ENCODE measurements at places on chromosomes 16 and 17.

- peak; percentile 83 for DNase-seq
Observed at GRCh38 chr17:75240394-75241142, 20.8 kb downstream of the GGA3 start.

GRCh38 chr17:45052052-45052772 is 780 bp upstream of the DCAKD start:
- DNase-seq: peak; percentile 41

DNA sequence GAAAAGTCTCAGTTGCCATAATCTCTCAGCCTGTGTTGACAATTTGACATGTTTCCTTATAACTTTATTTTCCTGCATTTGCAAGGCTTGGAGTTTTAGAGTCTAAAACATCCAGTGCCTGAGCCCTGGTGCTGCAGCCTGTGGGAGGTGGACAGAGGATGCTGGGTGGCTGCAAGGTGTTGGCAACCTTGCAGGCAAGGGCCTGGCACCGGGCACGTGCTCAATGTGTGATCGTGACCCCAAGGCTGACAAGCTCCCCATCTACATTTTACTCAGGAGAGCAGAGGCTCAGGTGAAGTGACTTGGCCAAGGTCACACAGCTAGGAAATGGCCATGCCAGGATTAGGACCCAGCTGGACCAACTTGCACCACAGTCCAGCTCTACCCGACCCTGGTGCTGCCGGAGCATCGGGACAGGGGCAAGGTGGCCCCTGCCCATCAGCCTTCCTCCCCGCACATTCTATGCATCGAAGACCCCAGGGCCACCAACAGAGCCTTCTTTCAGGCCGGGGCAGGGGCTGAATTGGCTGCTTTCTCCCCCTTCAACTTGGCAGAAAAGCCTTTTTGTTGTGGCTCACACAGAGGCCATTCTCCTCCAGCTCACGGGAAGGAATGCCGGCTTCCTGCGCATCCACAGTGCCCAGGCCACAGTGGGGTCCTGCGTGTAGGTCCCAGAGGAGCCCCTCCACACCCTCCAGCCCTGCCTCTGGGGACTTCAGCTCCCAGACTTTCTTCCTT is 23.1 kb downstream of the MMP15 start:
- DNase-seq: no peak

DNA sequence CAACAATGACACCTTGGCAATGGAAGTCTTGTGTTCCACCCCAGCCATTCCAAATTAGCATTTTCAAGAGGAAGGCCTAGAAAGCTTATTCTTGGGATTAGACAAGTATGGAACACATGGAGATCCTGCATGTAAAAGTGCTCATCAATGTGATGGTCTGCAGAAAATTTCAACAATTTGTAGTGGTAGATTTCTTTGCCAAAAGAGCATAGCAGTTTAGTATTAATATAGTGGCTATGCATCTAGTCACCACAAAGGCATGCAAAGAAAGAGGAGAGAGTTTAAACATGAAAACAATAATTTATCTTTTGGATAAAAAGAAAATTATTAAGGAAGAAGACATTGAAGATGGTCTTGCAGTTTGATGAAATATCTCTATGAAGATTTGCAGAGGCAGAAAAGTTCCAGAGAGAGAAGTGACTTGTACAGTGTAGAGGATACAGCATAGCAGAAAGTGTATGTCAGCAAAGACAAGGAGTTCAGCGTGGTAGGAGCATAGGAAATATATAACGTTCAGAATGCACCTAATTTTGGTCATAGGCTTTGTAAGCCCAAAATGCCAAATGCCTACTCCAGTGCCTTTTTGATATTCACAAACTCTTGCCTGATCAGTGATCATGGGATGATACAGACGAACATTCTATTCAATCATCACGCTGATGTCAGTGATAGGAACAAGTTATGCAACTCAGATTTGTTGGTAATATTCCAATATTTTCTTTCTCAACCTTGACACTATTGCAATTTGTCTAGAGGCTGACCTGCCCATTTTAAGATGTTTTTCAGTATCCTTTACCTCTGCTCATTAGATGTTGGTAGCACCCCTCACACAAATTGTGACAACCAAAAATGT is 727.9 kb upstream of the SOX9 start:
- DNase-seq: no peak

- no peak for DNase-seq
Observed at GRCh38 chr17:9900784-9901183, 4.3 kb downstream of the RCVRN start.

DNA sequence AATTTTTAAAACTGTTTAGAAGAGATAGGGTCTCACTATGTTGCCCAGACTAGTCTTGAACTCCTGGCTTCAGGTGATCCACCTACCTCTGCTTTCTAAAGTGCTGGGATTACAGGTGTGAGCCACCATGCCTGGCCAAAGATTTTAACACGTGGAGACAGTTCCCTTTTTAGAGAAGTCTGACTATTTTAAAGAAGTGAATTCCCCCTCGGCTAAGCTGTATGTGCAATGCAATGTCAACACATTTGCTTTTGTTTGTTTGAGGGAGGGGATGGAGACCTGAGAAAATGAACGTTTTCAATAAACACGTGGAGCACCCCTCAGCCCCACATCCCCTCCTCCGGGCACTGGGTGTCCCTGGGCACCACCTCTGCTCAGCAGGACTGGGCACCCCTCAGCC is 14.3 kb upstream of the RNPS1 start:
- no peak for DNase-seq
